NCI-H1930 (cell line): ENCODE measurements at places on chromosomes 1 and 21.

DNA sequence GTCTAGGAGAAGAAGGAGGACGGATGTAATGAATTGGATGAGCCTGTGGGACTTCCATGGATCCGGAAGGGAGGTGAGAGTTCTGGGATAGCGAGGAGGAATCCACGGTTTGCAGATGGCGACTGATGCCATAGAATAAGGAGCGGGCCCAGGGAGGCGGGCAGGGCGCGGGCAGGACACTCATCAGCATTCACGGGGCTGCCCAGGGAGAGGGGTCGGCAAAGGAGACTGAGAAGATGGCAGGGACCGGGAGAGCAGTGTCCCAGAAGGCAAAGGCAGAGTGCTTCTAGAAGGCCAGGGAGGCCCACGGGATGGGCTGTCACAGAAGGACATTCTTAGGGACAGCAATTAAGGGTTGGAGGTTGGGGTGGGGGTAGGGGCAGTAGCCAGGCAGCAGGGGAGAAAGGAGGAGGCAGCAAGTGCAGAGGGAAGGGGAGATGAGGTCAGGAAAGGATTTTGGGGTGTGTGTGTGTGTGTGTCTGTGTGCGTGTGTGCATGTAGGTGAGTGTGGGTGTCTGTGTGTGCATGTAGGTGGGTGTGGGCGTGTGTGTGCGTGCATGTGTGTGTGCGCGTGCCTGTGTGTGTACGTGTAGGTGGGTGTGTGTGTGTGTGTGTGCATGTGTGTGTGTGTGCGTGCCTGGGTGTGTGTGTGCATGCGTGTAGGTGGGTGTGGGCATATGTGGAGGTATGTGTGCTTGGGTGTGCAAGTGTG, 1.1 kb upstream of the COL8A2 start:
- no peak for DNase-seq

- peak; percentile 40 for DNase-seq
Measured at GRCh38 chr21:33325222-33326067, 675 bp downstream of the IFNAR1 start.

DNA sequence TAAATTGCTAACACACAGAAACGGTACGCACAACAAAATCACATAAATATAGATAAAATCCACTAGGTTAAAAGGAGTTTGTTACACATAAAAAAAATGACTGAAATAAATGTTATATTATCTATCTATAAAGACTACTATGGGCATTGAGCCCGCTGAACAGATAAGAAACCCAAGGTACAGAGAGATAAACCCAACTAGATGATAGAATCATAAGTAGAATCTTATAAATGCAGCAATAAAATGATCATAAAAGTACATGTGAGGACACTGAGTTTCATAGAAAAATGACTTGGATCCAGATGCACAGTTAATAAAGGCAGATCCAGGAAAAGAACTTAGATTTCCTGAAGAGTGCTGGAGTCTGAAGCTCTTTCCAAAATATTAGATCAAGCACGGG, 128.7 kb downstream of the RGS7 start:
- no peak for DNase-seq

- peak; percentile 23 for DNase-seq
Measured at GRCh38 chr1:65799601-65800000, 6.9 kb downstream of the PDE4B start.

DNA sequence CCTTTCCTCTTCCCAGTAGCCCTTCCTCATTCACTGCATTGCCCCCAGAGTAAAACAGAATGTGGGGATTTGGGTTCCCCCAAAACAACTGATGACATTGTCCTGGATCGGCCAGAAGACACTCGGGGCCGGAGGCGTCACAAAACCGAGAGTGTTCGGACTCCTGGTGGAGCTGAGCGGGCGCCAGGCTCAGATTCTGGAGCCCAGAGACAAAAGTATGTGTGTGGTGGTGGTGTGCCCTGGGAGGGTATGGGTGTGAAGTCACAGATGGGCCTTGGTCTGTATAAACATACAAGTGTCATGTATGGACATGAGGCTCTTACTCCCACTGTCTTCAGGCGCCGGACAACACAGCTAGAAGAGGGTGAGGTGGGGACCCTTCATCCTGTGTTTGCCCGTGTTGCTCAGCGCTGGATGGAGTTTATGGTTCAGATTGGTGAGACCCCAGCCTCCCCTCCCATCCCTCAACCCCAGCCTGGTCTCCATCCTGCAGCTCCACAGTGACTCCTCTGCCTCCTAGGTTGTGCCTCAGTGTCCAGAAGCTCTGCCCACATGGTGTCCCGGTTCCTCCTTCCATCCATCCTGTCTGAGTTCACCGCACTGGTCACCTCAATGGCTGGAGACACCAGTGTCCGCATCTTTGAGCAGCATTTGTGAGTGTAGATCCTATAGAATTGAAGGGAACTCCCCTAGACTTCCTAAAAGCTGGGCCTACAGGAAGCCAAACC, 12.4 kb downstream of the HYI start:
- DNase-seq = no peak

GRCh38 chr1:183517401-183517800, 45.1 kb downstream of the SMG7 start:
- DNase-seq = no peak

DNA sequence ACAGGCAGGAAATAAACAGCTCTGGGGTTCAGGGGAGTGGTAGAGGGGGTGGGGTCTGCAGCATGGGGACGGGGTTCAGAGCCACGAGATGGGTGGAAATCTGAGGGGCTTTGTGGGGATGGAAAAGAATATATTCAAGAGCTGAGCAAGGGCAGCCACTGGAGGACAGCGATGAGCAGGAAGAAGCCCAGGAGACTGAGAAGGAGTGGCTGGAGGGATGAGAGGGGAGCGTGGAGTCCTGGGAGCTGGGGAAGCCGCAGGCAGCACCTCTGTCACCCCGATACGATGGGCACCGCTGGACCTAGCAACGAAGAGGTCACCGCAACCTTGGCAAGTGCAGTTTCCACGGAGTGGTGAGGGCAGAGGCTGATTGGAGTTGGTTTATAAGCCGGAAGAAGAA, 10.0 kb upstream of the KCNAB2 start:
- DNase-seq = no peak

- no peak for DNase-seq
Measured at GRCh38 chr1:223250632-223251015, 107.6 kb upstream of the TLR5 start.

- no peak for DNase-seq
Measured at GRCh38 chr1:57248830-57249229, 175.0 kb downstream of the DAB1 start.

DNA sequence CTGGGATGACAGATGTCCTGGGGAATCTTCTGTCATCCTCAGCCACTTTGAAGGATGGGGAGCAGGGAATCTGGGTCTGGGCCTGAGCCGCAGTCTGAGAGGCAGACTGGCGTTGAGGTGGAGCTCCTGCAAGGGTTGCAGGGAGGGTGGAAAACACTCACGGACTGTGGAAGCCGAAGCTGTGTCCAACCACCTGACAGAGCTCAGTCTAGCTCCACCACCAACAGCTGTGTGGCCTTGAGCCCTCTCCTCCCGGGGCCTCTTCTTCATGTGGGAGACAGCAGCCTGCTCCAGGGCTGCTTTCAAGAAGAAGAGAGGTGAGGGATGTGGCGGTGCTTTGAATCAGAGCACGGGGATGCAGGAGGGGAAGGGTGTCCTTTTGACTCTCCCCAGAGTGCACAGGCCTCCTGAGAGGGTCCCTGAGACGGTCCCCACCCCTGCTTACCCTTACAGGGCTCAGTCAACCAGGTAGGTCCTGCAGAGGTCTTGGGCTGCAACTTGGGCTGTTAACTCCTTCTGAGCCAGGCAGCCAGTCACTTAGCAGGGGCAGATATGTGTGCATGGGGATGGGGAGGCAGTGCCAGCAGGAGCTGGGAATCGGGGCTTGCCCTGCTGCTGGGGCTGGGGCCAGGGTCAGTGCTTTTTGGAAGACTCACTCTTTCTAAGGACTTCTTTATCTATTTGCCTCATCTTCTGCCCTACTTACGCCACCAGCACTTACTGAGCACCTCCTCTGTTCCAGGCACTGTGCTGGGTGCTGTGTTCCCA, 216.3 kb downstream of the PTPRU start:
- no peak for DNase-seq

- no peak for DNase-seq
Measured at GRCh38 chr1:192797891-192798290, 10.9 kb upstream of the RGS2 start.
